Stimulated activated CD4-positive, alpha-beta T cell treated with anti-CD3 and anti-CD28 coated beads, Interleukin-12 subunit alpha, Interleukin-12 subunit beta, amount 100 ng/mL, for 24 hours (primary cell): ENCODE measurements at places on chromosomes 4 and X.

DNA sequence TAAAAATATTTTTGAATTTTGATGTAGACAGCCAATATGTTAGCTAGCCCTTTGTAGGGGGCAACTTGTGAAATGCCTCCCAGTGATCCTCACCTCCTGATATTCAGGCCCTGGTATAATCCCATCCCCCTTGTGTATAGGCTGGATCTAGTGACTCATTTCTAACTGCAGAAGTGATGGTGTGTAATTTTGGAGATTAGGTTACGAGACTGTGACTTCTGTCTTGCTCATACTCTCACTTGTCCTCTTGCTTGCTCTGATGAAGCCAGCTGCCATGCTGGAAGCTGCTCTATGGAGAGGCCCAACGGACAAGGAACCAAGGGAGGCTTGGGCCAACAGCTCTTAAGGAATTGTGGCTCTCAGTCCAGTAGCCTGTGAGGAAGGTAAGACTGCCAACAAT lies 61.7 kb downstream of the GPR82 start:
- no peak for DNase-seq

- DNase-seq, result no peak
Measured at GRCh38 chrX:127621780-127622179, 430.4 kb downstream of the ACTRT1 start.

GRCh38 chrX:80578517-80579105 lies 158.4 kb downstream of the TENT5D start:
- no peak for DNase-seq

GRCh38 chr4:71460371-71460770 lies 121.6 kb downstream of the SLC4A4 start:
- no peak for DNase-seq

- no peak for DNase-seq
Measured at GRCh38 chr4:78625073-78625472, 73.5 kb downstream of the ANXA3 start.
